ENCODE measurements at places on chromosomes 13 and 19.

GRCh38 chr13:21938168-21938567 lies 267.3 kb downstream of the FGF9 start:
- no peak for DNase-seq

GRCh38 chr13:76882431-76882830 lies 3.8 kb downstream of the KCTD12 start:
- DNase-seq = no peak

- no peak for DNase-seq
Measured at GRCh38 chr19:22623841-22624221, 10.3 kb upstream of the ZNF492 start.

GRCh38 chr13:72151241-72151640 lies 284.2 kb upstream of the DACH1 start:
- no peak for DNase-seq

DNA sequence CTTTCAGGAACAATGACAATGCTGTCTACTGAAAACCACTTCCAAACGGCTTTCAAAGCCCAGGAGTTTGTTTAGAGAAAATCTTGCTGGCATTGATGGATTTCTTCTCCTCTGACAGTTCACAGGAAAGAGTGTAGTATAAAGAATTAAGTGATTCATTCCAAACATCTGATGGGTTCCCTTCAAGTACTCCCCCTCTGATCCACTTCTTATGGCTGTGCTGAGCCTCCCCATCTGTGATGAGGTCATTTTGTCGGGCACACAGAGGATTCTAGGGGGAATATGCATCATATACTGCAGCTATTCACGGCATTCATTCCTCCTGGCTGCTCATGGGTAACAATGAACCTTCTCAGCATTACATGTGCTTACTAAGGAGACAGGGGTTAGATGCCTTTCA lies 107.9 kb downstream of the RGCC start:
- no peak for DNase-seq

- DNase-seq = no peak
Measured at GRCh38 chr13:50401049-50401505, 385.8 kb downstream of the KCNRG start.

DNA sequence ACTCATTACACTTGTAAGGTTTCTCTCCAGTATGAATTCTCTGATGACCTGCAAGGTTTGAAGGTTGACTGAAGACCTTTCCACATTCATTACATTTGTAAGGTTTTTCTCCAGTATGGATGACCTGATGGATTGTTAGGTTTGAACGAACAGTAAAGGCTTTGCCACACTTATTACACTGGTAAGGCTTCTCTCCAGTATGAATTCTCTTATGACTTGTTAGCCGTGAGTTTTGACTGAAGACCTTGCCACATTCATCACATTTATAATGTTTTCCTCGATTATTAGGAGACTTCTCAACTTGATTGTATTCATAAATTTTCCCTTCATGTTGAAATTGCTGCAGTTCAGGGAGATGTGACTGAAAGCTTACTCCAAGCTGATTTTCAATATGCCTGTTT lies 6.8 kb upstream of the ZNF347 start:
- DNase-seq = no peak

GRCh38 chr13:57634839-57635165 lies 3.3 kb downstream of the PCDH17 start:
- DNase-seq = no peak

- peak; percentile 72 for DNase-seq
Measured at GRCh38 chr19:49570138-49570856, 10.1 kb downstream of the NOSIP start.

- no peak for DNase-seq
Measured at GRCh38 chr13:90883592-90883991, 463.9 kb upstream of the MIR17HG start.

DNA sequence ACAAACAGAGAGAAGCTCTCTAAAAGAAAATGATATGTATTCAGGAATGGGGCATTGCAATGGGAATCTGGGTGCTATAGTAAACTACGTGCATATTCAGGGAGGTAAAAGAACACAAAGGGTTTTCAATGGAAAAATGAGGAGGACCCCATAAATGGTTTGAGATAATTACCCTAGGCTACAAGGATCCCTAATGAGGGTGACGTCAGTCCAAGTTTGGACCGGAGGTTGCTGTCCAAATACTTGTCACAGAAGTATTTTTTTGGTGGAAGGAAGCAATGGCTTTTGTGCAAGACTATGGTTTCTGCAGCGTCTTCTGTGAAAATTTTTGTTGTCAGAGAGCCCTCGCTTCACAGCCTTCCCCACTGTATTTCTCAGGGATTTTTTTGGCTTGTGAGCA lies 995 bp upstream of the CEACAM18 start:
- DNase-seq = no peak

GRCh38 chr19:3931041-3931440 lies 1.8 kb upstream of the NMRK2 start:
- DNase-seq = no peak

DNA sequence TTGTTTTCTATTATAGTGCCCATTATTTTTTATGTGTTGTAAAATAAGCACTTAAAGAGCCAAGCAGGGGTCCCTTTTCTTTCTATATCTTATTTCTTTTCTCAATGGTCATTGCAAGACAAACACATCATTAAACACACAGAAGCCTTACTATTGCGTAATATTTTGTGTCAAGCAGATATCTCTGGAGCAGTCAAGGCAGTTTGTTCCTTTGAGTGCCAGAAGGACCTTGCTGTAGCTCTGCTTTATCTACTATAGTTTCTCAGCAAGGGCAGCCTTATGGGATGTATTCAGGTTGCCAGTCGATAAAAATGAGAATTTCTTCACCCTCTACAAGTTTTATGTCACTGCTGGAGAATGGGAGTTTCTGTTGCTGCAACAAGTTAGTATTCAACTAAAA lies 319.3 kb downstream of the TDRD3 start:
- DNase-seq = no peak

DNA sequence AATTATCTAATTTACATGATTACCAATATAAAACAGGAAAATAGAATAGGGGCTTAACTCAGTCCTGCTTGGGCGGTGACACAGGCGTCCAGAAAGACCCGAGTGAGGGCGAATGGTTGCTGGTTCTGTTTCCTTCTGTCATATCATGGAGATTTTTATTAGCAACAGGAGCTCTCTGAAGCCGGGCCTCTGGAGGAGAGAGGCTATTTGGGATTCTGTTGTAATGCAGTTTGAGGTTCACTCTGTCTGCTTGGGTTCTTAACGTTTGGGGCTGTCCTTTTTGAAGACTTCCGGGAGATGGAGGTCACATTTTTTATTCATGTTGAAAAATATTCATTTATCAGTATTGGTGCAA lies 115.7 kb upstream of the ZNF536 start:
- DNase-seq = no peak

- DNase-seq = no peak
Measured at GRCh38 chr13:43629691-43630480, 156.9 kb downstream of the ENOX1 start.

- peak; percentile 30 for DNase-seq
Measured at GRCh38 chr19:47280183-47280797, 5.6 kb downstream of the INAFM1 start.

- DNase-seq = peak; percentile 100
Measured at GRCh38 chr19:48637449-48637947, 319 bp upstream of the DBP start.

DNA sequence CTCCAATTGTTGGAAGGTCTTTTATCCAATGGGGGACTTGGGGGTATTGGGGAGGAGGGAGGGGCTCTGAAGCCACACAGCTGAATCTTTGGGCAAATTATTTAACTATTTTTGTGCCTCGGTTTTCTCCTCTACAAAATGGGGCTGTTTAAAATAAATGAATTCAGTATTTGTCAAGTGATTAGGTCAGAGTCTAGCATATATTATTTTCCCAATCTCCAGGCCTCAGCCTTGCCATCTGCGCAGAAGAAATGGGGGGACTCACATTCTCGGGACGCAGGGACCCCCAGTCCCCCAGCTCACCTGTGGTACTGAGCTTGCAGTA lies 1.5 kb downstream of the TLE5 start:
- DNase-seq = no peak

DNA sequence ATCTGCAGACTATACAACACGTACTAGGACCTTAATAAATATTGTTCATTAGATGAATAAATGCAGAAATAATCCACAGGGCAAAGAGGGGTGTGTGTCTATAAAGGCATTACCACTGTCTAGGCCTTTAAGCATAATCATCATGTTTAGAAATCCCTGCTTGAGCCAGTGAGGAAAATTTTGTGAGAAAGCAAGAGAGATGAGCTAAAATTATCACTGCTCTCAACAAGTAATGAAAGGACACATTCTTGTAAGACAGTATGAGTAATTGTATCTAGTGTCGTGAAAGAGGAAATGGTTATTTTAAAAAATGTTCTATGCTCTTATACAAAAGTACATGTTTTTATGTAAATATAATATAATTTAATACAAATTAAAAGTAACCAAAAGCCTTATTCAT lies 1699.4 kb downstream of the PCDH9 start:
- no peak for DNase-seq

DNA sequence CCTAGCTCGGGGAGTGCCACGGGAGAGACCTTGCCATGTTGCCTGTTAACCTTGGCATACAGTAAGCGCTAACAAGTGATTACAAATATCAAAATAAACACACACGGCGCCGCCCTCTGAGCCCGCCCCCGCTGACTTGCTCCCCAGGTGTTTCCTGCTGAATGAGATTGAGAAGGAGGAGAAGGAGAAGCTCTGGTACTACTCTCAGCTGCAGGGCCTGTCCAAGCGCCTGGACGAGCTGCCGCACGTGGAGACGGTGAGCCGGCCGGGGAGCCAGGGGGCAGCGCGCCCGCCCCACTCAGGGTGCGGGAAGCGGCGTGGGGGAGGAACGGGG lies 5.0 kb downstream of the APC2 start:
- DNase-seq = no peak

GRCh38 chr13:23534090-23534489 lies 36.1 kb upstream of the TNFRSF19 start:
- DNase-seq = no peak

DNA sequence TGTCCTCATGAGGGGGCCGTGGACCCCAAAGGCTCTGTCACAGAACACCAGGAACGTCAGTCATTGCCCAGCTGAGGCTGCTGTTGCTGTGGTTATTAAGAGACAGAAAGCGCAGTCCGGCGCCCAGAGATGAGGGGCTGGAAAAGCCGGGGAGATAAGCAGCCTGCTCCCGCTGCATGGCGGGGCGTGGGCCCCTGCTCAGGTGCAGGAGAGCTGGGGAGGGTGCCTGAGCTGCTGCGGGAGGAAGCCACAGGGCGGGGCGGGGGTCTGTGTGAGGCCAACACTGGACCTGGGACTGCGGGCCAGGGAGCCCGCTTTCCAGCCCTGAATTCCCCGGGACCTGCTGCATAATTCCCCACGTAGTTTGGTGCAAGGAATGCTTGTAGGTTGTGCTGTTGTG lies 11.3 kb downstream of the SOX1 start:
- DNase-seq = no peak

DNA sequence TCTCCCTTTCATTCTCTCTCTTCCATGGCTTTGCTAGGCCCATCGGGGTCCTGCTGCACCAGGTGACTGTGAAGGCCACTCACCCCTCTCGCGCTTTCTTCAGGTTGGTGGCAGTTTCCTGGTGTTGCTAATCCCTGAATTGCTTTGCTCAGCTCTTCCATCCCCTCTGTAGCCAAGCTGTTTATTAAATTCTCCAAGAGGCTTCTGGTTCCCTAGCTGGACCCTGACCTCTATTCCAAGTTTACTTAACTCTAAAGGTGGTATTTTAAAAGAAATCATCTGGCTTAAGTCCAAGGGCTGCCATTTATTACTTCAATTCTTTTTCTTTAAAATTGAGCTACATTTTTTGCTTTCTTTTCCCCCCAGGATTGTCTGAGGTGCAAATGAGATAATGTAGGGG lies 32.7 kb upstream of the MICU2 start:
- DNase-seq = no peak

- no peak for DNase-seq
Measured at GRCh38 chr19:34432797-34433196, 4.6 kb downstream of the UBA2 start.

DNA sequence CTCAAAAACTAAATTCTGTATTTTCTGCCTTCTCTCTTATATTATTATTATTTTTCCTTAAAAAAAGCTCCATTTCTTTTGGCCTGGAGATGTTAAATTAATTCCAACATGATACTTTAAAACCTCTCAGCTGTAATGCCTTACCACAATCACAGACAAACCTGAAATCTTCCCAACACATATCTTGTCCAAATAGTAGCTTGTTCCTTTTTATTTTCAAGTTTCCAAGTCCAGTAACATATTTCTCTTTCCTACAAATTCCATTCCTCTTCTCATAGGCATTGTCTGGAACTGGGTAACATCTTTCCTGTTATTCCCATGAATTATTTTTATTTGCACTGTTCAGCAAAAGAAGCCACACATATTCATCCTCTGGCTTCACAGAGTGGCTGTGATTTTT lies 137.0 kb downstream of the SLITRK6 start:
- DNase-seq = no peak

DNA sequence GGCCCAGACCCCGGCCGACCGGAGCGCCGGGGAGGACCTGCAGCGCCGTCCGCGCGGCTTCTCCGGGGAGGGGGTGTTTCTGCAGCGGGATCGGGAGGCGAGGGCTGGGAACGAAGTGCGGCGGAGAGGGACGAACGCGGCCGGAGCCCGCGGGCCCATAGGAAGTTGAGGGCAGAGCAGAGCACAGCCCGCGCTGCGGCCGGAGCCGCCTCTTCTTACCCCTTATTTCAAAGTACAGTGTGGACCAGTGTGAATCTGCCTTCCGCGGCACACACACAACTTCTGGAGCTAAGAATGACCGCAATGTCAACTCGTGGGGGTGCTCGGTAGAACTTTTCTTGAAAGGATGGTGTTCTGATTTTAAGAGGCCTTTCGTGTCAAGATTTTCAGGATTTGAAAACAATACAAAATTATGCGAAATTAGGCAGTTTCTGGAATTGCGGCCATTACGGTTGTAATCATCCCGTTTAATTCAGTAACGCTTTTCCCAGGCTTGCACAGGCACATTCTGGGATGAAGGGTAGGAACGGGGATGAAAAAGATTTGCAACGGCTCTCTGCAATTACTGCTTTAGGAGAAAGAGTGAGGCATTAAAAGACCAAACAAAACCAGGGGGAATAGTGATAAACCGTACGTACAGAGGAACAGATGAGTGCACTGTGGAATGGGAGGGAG lies 821 bp downstream of the TDRD3 start:
- peak; percentile 38 for DNase-seq

DNA sequence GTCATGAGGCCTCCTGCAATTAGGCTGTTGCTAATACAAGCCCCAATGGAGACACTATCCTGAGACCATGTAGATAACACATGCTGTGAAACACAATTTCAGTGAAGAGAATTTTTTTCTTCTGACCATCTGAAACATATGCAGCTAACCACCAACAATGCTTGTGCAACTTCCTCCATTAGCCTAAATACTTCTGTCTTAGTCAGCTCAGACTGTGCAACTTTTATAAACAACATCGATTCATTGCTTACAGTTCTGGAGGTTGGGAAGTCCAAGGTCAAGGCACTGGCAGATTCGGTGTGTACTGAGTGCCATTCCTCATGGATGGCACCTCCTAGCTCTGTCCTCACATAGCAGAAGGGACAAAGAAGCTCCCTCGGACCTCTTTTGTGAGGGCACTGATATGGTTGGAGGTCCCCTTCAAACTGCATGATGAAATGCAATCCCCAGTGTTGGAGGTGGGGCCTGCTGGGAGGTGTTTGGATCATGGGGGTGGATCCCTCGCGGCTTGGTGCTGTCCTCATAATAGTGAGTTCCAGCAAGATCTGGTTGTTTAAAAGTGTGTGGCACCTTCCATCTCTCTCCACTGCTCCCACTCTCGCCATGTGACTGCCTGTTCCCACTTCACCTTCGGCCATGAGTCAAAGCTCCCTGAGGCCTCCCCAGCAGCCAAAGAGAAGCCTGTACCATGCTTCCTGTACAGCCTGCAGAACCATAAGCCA lies 27.7 kb downstream of the STK24 start:
- DNase-seq = no peak

- DNase-seq = no peak
Measured at GRCh38 chr19:9700229-9700981, 25.5 kb upstream of the ZNF562 start.

Data from activated gamma-delta T cell treated with Interleukin-2 at 50 U/mL for 16 hours (primary cell).